Activated CD8-positive, alpha-beta memory T cell treated with anti-CD3 and anti-CD28 coated beads, Interleukin-2, amount 50 U/mL, for 48 hours (primary cell): ENCODE measurements at places on chromosomes 6 and 20.
A peak's percentile ranks its signal among the peaks of the same experiment; 100 is the strongest.

DNA sequence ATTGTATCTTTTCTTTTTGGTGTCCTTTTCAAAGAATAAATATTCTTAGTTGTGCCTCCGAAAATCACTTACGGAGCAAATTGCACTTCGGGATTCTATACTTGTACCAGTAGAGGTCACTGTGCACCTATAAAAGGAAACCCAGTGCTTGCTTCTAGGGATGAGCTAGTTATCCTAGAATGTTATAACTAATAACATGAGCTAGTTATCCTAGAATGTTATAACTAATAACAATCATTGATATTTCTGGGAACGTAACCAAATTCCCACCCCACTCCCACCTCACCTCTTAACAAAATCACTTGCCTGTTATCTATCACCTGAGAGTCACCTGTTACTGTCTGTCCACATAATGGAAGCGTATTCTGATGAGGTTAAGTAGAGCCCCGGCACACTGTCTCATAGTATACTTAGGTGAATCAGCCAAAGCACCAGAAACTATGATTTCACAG, 126.9 kb upstream of the TIAM2 start:
- DNase-seq = no peak

DNA sequence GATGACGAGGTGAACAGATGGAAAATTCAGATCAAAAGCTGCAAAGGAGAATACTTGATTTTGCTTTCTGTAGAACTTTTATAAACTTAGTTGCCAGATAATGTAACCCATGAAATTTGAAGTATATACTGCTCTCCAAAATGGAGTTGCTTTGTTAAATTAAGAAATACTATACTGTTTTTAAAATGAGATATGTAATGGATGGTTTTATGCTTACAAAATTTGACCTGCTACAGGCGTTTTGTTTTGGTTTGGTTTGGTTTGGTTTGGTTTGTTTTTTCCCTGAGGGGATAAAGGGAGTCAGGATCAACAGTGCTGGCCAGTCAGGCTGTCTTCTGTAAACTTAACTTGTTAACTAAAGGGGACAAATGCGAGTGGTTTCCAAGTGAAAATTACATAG, 55.6 kb upstream of the KIF25 start:
- no peak for DNase-seq

- no peak for DNase-seq
These were observed 810 bp downstream of the MRPL18 start for GRCh38 chr6:159790956-159791598.

DNA sequence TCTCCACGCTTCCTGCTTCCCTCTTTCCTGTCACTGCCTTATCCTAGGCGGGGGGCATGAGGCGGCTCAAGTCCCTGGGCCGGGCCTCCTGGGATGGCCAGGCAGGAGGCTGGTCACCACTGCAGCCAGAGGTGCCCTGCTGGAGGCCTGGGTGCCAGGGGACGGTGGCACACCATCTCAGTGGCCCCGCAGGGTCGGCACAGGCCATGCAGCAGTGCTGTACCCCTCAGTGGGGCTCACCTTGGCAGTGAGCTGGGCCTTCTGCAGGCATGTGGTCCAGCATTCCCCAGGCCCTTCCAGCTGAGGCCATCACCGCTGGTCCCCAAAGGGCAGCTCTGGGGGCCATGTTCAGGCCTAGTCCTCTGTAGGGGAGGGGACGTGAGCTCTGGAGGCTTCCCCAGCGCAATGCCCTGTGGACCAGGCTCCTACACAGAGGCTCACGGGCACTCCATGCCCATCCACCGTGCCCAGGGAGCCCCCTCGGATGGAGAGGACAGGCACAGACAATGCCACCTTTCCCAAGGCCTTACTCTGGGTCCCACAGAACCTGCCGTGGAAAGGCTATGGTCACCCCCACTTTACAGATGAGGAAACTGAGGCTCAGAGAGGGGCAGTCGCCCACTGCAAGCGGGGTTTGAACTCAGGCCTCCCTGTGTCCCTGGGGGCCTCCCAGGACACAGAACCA, 123.8 kb downstream of the TAF4 start:
- DNase-seq = no peak

DNA sequence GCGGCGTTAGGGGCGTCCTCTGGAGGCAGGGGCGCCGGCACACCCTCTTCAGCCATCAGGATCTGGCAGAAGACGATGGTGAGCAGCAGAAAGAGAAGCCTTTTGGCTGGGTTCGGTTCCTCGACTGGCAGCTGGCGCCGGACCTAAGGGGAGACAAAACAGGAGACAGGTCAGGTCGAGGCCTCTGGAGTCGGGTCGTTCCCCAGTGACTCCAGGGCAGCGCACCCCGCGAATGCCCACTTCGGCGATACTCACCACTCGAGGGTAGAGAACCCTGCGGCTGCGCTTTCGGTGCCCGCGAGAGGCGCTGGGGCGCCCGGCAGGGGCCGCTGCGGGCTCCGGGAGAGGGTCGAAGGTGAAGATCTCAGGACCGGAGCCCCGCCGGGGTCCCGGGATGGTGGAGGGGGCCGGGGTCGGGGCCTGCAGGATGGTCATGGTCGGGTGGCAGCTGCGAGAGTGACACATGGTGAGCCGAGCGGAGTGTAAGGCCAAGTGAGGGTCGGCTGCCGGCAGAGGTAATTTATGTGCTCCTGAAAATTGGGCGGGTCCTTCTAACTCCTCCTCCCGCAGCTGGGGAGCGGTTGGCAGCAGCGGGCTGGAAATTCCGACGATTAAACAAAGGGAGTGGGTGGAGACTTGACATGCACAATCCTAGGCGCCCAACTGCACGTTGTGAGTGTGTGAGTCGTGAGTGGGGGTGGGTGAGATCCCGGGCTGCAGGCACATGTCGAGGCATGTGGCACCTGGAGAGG, at the start of gene IER3:
TSS of gene IER3 (minus strand) at position 494 of the 752 bp plus-strand sequence. CDS start at position 465, 29 bp downstream.
- DNase-seq = peak; percentile 96

DNA sequence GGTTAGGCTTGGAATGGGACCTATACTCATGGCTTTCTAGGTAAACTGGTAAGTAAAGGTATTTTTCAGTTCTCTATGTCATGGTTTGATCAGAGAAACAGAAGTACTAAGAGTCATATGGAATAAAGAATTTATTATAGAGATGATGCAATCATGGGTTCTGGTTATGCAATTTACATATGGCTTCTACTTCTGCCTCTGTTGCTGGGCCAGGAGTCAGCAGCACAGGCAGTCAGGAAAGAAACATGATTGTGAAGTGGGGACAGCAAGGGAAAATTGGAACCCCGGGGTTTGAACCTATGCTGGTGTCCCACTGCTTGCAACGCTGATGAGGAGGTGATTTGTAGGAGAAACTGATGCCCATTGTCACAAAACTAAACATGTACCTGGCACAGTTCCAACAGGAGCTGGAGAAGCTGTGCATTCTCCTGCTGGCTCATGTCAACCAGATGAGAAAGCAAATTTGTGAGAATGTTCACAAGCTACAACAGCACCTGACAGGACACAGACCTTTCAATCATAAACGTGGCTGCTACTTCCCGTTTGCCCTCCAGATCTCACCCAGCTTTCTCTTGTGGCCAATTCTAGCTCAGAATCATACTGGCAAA, 887.1 kb downstream of the TFAP2A start:
- no peak for DNase-seq

DNA sequence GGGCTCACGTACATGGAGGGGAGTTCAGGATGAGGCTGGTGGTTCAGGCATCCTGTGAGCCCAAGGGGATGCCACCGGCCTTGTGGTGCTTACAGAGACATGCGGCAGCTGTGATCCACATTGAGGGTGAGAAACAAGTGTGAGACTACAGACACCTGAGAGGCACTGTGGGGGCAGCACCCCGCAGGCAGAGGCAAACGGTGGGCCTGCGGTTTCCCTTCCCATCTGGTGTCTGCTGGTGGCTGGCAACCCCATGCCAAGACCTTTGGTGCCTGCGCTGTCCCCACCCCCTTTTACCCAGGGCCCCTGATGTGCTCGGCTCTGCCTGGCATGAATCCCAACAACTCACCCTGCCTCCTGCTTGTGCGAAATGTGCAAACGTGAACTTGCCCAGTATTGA, 42.0 kb downstream of the ERMARD start:
- no peak for DNase-seq

- DNase-seq = peak; percentile 80
These were observed 4.6 kb downstream of the SMIM29 start for GRCh38 chr6:34243901-34244884.

- DNase-seq = no peak
These were observed 14.4 kb downstream of the KCNQ5 start for GRCh38 chr6:72636215-72636614.

- DNase-seq = no peak
These were observed 192.3 kb downstream of the TMEM200A start for GRCh38 chr6:130558131-130558530.

GRCh38 chr6:131823276-131823902, 15.6 kb downstream of the ENPP1 start:
- DNase-seq = no peak

- no peak for DNase-seq
These were observed 983 bp downstream of the RBBP9 start for GRCh38 chr20:18496042-18496441.

GRCh38 chr6:162151021-162151665, 576.4 kb downstream of the PRKN start:
- DNase-seq = no peak

DNA sequence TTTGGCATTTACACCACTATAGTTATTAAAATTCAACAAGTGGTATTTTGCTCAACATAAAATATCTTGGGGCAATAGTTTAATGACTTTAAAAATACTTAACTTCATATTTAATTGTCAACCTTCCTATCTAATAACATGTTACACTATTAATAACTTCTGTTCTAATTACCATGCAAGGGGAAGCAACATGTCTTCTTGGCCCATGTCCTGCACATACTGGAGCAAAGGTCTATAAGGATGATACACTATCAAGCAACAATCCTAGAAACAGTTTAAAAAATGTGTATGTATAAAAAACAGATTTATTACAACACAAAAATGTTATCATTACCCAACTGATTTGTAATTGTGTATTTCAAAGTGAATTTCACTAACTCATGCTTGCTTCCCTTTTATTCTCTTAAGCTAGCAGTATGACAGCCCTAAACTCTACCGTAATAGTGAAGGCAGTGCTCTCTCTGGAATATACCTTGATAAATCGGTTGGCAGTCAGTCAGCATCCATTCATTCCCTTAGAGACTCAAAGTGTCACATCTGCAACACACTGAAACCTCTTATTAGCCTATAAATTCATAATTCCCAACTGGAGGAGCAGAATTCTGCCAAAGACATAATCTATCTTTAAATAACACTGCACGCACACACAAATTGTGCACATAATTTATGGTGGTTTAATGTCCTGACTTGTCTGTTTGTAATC, 18.3 kb downstream of the CCNC start:
- no peak for DNase-seq
